NCI-H1417 treated with DMSO at 0.1 percent for 48 hours (cell line): ENCODE measurements at places on chromosomes 16 and 17.

GRCh38 chr16:21101631-21102420, 48.8 kb downstream of the DNAH3 start:
- DNase-seq = no peak

DNA sequence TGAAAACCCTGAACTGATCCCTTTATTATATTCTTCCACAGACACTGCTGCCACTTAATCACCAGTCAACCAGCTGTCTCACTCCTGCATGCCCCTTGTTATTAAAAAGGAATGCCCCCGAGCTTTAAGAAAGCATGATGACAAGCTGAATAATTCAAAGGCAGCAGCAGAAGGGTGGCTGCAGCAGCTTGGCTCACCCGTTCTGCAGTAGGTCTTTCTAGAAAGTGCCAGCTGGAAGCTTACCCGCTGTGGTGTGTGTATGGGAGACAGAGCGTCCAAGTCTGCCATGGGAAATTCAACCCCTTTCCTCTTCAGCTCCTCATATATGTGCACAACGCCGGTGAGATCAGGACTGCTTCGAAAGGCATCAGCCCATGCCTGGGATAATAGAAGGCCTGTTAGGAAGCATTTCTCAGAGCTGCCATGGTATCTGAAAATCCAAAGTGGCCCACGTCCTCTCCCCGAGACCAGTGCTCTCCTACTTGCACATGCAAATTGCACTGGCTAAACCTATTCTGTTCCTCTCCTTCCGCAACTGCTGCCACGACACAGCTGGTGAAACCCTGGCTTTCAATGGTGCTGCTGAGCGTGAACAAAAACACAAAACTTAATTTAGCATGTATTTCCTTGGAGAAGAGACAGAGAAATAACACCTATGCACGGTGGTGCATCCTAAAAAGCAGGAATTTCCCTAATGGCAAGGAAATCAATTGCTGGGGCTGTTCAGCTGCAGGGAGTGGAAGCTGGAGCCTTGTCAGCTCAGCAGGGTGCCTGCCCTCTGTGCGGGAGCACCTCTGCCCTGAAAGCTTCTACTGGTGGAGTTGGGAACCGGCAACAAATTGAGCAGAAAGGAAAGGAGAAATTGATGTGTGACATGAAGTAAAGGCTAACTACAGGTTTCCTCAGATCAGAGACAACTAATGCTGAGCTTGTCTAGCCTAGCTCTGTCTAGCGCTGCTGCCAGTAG, 47.9 kb upstream of the SREBF1 start:
- no peak for DNase-seq

DNA sequence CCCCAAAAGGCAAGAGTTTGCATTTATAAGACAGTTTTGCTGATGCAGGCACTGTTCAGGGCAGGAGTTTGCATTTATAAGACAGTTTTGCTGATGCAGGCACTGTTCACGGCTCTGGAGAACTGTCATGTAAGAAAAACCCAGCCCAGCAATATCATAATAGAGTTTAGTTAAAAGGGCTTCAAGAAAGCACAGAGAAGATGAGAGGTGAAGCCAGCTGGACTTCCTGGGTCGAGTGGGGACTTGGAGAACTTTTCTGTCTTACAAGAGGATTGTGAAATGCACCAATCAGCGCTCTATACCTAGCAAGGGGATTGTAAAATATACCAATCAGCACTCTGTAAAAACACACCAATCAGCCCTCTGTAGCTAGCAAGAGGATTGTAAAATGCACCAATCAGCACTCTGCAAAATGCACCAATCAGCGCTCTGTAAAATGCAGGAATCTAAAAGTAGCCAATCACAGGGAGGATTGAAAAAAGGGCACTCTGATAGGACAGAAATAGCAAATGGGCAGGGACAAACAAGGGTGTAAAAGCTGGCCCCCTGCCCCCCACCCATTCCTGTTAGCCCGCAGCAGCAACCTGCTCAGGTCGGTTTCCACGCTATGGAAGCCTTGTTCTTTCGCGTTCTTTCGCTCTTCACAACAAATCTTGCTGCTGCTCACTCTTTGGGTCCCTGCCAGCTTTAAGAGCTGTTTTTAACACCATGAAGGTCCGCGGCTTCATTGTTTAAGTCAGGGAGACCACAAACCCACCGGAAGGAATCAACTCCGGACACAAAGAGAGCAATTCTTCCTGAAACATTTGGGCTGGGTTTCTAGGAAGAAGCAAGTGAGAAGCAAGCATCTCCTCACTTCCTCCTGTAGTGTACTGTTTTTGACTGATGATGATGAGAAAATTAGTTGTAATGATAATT, 1.8 kb upstream of the CBX1 start:
- DNase-seq = no peak

DNA sequence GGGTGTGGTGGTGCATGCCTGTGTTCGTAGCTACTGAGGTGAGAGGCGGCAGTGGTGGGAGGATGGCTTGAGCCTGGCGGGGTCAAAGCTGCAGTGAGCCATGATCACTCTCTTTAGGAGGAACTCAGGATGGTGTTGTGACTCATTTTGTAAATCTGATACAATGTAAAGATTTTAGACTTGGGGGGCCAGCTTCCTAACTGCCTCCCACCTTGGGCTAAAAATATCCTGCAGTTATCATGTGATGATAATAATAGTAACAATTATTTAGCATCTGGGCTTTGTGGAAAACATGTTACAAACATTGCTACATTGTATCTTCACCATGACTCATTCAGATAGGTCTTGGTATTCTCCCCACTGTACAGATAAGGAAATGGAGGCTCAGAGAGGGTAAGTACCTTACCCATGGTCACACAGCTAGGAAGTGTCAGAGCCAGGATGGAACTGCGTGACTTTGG, 7.4 kb downstream of the CTNS start:
- no peak for DNase-seq

- DNase-seq = no peak
Measured at GRCh38 chr17:42421507-42422338, 1.3 kb downstream of the CAVIN1 start.

DNA sequence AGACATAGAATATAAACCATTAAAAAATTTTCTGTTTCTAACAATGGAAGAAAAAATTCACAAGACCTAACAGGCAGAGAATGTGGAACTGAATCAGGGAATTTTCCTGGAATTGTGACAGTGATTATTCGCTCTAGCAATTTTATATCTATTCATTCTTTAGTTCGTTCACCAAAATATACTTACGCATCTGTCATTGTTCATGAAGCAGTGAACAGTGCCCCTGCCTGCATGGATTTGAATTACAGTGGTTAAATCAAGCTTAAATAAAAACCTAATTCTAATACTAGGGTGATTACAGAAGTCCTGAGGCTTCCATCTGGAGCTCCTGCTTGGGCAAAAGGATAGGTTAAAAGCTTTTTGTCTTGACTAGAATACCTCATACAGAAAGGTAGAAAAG, 48.6 kb downstream of the ABCA8 start:
- DNase-seq = no peak

GRCh38 chr17:82236142-82236971, 7.5 kb downstream of the SLC16A3 start:
- peak; percentile 32 for DNase-seq

- DNase-seq = no peak
Measured at GRCh38 chr16:22093331-22093730, 990 bp downstream of the VWA3A start.

GRCh38 chr17:63675607-63676546, 24.0 kb downstream of the LIMD2 start:
- no peak for DNase-seq

DNA sequence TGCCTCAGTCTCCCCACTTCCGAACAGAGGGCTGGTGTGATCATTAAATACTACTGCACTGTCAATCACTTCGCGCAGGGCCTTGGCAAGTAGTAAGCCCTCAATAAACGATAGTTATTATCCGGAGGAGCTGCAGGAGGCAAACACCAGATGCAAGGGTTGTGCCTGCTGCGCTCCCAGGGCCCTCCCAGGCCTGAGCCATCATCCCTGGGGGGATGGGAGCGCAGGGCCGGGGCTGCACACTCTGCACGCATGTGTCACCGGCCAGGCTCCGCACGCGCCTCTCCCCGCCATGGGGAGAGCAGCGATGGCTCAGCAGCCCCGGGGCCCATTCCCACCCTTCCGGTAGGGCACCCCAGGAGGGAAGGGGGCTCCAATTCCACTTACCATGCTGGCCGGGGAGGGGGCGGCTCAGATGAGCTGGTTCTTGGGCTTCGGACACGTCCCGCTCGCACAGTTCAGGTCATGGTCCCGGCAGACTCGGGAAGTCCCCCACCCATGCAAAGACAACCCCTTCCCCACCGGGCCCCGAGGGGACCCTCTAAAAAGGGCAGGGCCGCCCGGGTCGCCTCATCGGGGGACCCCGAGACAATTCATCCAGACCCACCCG, 681 bp downstream of the XPO6 start:
- DNase-seq = no peak

DNA sequence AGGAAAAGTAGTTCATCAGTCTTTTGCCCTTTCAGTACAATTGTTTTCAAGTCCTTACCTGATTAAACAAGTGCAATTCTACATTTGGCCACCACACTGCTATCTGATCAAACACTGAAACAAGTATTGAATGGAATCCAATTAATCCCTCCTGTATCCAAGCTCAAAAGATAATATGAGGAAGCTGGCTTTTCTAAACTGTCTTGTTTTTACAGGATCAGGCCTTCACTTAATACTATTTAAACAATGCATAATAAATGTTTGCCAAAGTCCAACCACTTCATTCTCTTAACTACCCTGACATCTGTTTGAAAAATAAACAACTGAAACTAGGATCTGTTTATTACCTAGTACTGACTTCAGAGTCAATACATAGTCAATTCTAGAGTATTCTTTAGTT, 131.6 kb downstream of the MRTFB start:
- peak; percentile 78 for DNase-seq

DNA sequence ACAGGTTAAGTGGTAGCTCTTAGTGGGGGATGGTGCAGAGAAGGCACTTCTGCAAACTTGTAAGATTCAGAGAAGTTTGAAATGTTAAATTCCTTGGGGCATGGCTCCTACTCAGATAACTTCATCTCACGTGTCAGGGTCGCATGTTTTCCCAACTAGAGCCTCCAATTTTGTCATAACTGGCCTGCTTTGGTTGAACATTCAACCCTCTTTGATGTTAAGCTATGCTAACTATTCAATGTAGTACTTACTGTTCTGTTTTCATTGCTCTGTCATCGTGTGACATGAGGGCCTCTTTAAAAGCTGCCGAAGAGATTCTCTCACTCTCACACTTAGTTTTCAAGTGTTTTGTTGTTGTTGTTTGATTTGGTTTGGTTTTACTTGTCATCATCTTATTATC, 280.8 kb downstream of the CDH11 start:
- DNase-seq = no peak

DNA sequence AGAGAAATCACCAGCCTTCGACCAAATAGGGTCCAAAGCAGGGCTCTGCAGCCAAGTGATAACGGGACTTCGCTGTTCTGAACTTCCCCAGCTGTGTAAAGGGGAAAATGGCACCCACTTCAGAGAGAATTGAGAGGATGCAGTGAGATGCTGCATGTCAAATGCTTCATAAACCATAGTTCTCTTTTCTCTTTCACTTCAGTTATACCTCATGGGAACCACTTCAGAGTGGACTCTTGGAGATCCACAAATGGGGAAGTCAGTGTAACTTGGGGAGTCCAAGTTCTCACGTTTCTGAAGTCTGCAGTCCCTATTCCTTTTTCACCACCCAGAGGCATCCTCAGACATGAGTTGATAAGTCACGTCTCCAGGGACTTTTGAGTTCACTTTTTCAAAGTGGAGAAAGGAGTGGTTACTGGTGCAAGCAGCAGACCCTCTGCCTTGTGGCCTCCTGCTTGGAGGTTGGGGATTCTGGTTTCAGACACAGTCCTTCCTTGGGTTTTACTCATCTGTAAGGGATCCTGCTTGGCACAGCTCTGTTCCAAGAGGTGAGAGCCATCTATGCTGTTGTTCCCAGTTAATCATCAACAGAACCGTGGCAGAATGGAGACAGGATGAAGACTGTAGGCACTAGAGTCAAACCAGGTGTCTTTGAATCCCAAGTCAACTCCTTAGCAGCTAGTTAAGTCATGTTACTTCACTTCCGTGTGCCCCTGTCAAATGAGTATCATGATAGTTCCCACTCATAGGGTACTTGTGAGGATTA, 123.4 kb upstream of the NOL11 start:
- DNase-seq = no peak

- DNase-seq = no peak
Measured at GRCh38 chr16:56344518-56345405, 80.6 kb downstream of the AMFR start.

DNA sequence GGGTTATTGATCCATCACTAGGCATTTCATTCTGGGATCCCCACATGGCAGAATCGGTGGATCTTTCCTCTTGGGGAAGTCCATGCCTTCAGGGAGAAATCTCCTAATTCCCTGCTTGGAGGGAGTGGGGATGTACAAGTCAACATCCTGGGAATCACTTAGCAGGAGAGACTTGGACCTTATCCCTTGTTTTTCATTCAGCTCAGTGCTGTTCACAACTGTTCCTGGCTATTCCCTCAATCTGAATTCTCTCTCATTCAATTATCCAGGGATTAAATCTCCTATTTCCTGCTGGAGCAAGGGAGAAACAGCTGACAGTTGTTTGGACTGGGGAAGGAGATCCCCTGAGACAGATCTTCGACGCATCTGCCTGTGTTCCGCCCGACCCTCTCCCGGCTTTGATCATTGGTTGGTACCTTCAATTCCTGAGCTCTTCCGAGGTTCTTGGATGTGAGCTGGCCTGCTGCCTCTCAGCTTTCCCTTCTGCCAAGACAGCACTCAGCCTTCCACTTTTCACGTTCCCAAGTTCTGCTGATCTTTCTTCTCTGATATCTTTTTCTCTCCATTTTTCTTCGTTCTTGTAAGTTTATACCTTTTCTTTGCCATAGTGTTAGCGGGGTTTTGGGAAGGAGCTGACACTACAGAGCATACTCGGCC, 115.4 kb upstream of the GNAO1 start:
- DNase-seq = no peak

GRCh38 chr16:84369105-84369504, 767 bp downstream of the ATP2C2 start:
- no peak for DNase-seq

- no peak for DNase-seq
Measured at GRCh38 chr17:74871356-74872076, 1.3 kb downstream of the FDXR start.

GRCh38 chr16:19523184-19523558, 571 bp upstream of the CCP110 start:
- no peak for DNase-seq

GRCh38 chr16:89842471-89843408, 14.5 kb downstream of the SPIRE2 start:
- no peak for DNase-seq

DNA sequence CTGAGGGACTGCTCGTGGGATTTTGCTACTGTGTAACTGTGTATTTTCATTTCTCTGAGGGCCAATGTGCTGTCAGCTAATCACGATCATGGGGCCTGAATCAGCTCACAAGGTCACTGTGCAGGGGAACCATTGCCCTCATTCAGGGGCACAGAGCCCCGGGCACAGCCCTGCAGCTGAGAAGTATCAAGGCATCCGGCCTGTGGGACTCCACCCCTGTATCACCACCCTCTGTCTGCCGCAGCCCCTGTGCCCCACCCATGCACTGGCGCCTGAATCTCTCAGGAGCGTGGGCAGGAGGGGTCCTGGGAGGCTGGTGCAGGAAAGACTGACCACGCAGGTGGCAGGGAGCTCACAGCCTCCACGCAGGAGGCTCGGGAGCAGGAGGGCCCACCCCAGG, 43.4 kb upstream of the RASD1 start:
- DNase-seq = no peak
